ENCODE measurements at places on chromosomes 3 and 15. TPM values are rescaled to one million over a fixed set of nuclear protein-coding genes. Genes with fewer than 3 reads are reported as not detected.

- ATAC-seq, result no peak
Observed at GRCh38 chr3:17052363-17052762, 167.6 kb downstream of the PLCL2 start.

IL17RE gene
- 0.81 TPM for total RNA-seq

DNA sequence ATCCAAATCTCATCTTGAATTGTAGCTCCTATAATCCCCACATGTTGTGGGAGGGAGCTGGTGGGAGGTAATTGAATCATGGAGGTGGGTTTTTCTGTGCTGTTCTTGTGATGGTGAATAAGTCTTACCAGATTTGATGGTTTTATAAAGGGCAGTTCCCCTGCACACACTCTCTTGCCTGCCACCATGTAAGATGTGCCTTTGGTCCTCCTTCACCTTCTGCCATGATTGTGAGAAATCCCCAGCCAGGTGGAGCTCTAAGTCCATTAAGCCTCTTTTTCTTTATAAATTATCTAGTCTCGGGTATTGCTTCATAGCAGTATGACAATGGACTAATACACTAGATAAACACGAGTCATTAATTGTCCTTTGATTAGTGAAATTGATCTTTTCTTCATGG lies 214.5 kb upstream of the CFAP20DC start:
- no peak for ATAC-seq

GP5 gene
- not detected for total RNA-seq

RASL12 gene
- 244 TPM for total RNA-seq

DNA sequence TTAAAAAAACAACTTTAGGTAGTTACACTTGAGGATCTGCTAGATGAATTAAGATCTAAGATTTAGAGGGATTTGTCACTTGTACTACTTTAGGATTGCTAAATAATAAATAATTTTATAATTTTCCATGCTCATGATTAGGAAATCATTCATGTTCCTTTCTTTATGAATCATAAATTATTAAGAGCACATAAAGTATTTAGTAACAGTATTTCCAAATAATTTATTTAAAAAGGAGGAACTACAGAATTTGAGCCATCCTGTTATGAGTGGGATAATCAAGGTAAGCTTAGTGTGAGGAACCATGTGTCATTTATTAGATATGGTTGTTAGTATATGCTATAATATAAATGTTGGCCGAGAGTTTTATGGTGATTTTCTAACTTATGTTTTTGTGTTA lies 37.5 kb upstream of the C3orf38 start:
- no peak for ATAC-seq

DNA sequence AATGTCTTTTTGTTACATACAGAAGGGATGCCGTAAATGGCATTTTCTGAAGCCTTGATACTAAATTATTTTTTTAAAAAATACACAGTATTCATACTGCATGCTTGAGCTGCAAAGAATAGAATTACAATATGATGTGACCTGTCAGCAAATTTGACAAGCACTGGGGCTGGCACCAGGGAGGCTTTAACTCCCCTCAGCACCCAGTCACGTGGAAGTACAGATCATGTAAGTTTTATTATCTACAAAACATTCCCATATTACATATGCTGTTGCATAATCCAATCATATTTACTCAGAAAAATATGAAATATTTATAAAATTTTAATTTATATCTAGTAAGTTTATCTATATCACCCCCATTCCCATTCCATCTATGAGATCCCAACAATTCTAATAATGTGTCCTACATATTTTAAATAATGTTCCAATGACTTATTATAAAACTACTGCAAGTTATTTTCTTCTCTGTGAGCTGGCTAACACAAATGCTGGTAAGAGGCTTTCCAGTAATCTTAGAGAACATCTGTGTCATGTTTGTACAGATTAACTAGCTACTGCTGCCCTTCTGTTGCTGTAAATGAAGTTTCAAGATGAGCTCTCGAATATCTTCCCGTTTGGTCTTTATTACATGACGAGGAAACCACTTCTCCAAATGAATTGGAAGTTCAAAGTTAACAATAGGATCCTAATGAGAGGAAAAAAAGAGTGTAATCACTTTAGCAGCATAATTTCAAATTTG lies 5.2 kb upstream of the IMPG2 start:
- ATAC-seq, result no peak

DNA sequence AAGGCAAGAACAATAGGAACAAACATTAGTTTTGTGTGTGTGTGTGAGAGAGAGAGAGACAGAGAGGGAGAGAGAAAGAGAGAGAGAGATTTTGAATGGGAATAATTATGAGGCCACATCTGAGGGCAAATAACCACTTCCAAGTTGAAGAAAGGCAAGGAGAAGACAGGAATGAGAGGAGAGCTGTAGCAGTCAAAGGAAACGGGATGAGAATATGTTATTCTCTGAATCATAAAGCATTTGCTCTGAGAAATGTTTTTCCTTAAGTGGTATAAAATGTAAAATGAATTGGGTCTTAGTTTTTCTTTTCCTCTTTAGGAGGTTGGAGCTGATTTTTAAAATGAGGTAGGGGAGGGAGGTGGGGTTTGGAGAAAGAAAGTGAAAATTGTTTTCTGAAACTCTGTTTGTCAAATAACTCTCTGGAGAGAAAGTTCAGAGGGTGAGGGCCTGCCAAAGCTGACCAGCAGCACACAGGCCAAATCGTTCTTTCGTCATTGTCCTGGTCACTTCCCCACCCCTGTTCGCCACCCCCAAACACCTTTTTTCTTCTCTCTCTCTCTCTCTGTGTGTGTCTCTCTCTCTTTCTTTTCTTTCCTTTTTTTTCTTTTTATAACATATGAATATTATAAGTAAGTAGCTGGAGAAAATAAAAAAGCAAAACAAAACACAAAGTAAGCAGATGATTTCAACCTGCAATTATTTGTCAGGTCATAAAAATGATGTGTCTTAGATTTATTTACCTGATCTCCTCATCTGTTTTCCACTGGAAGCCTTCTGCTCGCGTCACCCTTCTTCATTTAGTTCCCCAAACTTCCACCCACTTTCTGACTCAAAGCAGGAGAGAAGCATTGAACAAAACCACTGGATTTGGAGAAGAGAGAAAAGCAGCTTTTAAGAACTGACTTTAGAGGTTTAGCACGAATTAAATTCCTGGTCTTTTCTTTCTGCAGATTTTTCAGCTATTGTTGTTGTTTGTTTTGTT lies 110.6 kb downstream of the LPP start:
- ATAC-seq, result peak; percentile 29

RPSA gene
- total RNA-seq, result 742 TPM

DNA sequence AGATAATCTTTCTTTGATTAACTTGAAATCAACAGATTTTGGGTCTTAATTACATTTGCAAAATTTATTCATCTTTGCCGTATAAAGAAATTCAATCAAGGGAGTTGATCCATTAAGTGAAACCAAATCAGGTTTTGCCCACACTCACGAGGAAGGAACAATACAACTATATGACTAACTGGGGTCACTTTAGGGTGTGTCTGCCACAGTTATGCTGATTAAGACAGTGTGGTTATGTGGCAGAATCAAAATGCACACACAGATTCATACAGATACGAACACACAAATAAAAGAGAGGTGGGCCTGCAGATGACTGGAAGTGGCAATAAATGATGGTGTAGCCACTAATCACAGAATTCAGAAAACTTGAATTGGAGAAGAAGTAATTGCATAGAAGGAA lies 543.5 kb downstream of the GABRG3 start:
- ATAC-seq, result no peak

DNA sequence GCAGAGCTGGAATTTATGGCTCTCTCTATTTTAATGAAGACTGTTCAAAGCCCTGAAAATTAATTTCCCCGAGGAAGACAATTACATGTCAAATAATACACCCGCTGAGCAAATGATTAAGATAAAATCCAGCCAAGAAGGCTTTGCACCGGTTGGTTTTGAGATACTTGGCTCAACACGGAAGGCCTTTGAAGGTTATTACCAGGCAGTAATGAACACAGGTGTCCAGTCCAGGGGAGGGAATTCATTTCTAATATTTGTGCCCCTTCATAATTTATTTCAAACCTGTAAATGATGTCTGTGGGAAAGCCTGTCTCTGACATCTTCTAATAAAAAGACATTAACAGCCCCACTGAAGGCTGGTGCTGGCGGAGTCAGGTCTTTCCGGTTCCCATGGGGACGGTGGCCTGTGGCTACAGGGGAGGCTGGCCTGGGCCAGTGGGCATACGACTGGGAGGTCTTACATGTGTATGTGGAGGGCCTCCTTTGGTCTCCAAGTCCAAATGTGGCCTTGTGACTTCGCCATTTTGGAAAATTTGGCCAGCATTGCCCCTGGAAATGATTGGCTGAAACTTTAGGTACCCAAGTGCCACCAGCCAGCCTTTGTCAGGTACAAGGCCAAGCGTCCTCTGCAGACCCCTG lies 49.9 kb upstream of the IQSEC1 start:
- ATAC-seq, result no peak

DNA sequence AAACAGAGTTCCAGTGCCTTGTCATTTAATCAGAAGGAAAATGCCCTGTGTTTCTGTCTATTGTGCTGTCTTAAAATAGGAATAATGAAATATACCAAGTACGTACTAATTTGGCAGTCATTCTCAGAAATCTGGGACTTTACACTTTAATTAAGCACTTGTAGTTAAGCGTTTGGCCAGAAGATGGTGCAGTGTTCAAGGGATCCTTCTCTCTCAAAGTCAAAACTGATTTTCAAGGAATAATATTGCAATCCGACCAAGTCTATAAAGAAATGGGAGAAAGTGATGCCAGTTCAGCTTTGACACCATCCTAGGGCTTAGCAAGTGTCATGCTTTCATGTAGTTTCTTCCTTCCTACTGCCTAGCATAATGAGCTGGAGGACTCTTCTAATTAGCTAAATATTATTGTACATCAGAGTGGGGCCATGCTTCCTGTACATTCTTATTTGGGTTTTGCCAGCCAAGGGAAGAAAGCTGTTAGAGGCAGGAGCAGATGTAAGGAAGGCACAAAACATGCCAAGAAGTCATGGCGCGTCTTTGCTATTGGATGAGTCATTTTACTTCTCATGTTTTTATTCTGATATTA lies 64.8 kb downstream of the SAMMSON start:
- no peak for ATAC-seq

DNA sequence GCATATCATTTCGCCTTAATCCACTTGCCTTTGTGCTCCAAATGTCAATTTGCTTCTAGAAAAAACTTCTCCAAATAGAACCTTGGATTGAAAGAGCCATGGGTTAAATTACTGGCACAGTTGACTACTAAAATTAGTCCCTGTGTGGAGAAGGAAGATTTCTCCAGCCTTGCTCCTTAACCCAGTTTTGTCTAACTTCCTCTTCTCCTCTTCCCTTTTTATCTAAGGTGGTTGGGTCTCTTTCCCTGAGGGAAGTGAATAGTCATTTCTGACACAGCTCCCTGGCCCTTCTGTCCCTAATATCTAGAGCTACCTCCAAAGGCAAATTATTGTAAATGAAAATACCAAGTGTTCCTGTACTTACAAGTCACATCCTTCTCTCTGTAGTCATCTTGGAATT lies 527.9 kb upstream of the TBL1XR1 start:
- no peak for ATAC-seq

DNA sequence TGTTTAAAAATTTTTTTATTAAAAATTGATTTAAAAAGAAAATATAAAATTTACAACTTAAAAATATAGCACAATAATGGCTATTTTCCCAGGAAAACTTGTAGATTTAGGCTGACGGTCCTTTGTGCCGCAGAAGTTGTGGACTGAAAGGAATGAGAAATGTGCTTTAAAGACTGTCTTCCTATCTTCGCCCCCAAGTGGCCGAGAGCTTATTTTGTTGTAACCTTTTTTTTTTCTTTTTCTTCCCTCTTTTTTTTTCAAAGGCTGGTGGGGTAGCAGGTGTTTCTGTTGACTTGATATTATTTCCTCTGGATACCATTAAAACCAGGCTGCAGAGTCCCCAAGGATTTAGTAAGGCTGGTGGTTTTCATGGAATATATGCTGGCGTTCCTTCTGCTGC lies 15.5 kb downstream of the SLC25A26 start:
- ATAC-seq, result no peak

GRCh38 chr3:105140899-105141367 lies 225.8 kb upstream of the ALCAM start:
- ATAC-seq, result no peak

SPINT1 gene
- total RNA-seq, result 2.6 TPM

EIF2A gene
- total RNA-seq, result 132 TPM

MON1A gene
- 11.7 TPM for total RNA-seq

GRCh38 chr3:170007031-170007663 lies 30.6 kb upstream of the GPR160 start:
- ATAC-seq, result no peak

DNA sequence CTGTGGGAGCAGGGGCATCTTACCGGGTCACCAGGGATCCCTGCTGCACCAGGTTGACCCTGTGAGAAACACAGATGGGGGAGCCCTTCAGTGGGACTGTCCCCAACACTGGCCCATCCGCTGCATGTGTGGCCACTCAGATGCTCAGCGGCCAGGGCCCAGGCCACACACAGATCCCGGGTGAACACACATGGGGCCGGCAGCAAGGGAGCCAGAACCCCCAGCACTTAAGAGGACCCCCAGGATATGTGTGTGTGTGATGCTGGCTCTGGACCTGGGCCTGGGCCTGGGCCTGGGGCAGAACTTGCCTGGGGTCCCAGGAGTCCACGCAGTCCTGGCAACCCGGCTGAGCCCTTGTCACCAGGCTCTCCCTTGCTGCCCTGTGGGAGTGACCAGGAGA lies 4.9 kb upstream of the UCN2 start:
- no peak for ATAC-seq

DNA sequence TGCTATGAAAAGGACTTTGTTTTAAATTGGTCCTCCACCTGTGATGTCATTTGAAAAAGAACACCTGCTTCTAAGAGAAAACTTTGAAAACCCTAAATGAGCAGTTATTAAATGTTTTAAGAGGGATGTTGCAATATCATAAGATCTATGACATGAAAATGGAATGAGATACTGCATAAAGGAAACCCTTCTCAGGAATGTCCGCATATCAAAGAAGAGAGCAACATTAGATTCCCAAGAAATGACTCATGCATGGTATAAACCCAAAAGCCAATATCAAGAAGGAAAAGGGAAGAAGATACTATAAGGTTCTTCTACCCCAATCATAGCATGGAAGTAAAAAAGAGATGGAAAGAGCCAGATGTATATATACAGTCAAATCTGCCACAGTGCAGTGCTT lies 627.5 kb upstream of the LMCD1 start:
- ATAC-seq, result no peak

RTP3 gene
- total RNA-seq, result not detected

CAV3 gene
- total RNA-seq, result not detected

SCN11A gene
- 0.57 TPM for total RNA-seq

GRCh38 chr3:39148435-39149058 lies 4.8 kb downstream of the CSRNP1 start:
- no peak for ATAC-seq

GRCh38 chr3:181565416-181565815 lies 146.3 kb upstream of the SOX2 start:
- ATAC-seq, result no peak

- ATAC-seq, result no peak
Observed at GRCh38 chr3:77467702-77468625, 428.1 kb downstream of the ROBO2 start.

- no peak for ATAC-seq
Observed at GRCh38 chr3:197478746-197479668, 76.8 kb downstream of the BDH1 start.

DNA sequence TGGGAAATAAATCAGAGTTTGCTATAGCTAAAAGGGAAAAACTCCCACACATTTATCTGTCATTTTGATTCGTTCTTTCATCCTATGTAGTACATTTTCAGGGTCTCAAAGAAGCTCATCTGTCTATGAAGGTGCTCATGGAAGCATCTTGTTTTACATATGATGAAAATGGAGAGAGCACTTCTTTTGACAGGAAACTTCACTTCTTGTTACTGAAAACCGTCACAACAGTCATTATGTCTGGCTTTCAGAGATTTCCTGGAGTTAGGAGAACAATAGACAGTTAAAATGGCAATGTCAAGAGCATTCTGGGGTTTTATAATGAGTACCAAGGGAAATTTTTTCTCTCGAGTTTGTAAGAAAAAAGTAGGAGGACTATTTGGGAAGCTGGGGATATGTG lies 83.3 kb downstream of the TMEM108 start:
- ATAC-seq, result no peak

Measured in gastroesophageal sphincter (tissue), 4 donors.